NCI-H2081 treated with DMSO at 0.1 percent for 48 hours (cell line): ENCODE measurements at places on chromosomes 2 and 18.

GRCh38 chr18:52341608-52342381 lies 1.8 kb downstream of the DCC start:
- DNase-seq, result no peak

DNA sequence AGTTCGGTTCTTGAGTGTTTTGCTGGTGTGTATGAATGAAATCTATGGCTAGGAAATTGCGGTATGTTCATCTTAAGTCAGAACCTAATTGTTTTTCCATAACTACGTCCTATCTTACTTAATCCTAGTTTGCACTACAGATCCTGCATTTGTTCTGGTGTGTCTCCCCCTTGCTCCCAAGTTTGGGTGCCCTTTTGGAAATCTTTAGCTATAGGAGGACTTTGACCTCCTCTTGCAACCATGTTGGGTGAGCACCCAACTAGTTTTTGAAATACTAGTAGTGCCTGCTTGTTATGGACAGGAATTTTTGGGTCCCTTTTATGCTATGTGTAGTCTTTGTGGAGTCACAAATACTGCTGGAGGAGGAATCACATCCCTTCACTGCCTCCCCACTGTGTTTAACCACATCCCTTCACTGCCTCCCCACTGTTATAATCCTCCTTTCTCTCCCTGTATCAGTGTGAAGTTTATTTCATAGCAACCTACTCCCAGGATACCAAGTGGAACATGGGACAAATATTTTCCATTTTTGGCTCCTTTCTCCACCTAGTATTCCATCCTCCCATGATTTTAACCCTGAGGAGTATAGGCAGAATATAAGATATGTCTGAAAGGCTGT lies 26.3 kb upstream of the COBLL1 start:
- DNase-seq, result no peak

DNA sequence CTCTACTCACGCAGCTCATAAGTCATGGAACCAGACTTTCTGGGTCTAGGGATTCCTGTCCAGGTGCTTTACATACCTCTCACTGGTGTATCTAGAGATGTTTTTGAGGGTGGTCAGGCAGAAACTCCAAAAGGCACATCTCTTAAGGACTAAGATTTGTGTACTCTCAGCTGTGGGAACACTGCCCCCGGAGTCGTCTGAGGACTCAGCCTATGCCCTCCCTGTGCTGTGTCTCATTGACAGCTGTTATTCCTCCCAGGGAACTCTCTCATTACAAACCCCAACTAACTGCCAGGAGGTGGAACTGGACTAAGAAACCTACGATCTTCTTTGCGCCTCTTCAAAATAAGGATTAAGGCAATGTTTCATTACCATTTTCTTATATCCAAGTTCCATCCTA lies 293.9 kb upstream of the DLGAP1 start:
- no peak for DNase-seq

GRCh38 chr18:67347438-67347837 lies 169.1 kb downstream of the DSEL start:
- no peak for DNase-seq

DNA sequence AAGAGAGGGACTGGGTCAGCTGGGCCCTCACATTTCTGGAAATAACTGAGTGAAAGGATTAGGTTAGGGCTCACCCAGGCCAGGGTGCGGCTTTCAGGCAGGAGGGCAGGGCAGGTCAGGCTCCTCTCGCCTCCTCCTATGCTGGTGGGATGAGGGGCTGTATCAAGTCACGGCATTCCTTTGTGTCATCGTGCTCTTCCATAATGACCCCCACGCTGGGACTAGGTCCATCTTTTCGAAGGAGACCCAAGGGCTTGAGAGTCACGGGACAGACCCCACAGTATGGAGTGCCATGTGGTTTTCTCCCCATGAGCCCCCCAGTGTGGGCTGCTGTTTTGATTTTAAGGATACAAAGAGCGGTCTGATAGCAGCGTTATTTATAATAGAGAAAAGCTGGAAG lies 137.8 kb upstream of the COPS8 start:
- no peak for DNase-seq

- no peak for DNase-seq
These were observed 273.3 kb downstream of the GLI2 start for GRCh38 chr2:121008975-121009374.

- DNase-seq, result no peak
These were observed 15.7 kb upstream of the LYPD6 start for GRCh38 chr2:149314687-149315086.

DNA sequence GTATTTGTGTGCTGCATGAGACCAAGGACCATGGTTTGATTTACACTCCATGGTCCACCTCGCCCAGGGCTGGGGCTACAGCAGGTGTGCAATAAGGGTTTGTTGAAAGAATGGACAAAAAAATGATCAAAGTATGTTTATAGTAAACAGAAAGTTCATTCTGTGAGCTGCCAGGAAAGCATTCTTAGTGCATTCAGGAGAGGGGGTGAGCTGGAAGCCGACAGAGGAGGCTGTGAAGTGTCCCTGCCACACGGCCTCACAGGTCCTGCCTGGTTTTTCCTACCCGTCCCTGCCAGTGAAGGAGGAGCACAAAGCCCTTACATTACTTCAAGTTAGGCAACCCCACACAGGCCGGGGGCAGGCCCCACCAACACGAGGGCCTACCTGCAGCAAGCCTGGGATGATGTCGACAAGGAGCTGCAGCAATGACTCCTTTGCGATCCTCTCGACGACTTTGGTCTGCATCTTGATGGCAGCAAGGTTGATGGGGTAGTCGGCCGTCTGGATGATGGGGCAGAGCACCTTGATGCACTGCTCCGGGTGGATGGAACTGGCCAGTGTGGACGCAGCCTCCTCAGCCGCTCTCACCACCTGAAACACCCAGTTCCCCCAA lies 63.2 kb upstream of the TFCP2L1 start:
- no peak for DNase-seq

DNA sequence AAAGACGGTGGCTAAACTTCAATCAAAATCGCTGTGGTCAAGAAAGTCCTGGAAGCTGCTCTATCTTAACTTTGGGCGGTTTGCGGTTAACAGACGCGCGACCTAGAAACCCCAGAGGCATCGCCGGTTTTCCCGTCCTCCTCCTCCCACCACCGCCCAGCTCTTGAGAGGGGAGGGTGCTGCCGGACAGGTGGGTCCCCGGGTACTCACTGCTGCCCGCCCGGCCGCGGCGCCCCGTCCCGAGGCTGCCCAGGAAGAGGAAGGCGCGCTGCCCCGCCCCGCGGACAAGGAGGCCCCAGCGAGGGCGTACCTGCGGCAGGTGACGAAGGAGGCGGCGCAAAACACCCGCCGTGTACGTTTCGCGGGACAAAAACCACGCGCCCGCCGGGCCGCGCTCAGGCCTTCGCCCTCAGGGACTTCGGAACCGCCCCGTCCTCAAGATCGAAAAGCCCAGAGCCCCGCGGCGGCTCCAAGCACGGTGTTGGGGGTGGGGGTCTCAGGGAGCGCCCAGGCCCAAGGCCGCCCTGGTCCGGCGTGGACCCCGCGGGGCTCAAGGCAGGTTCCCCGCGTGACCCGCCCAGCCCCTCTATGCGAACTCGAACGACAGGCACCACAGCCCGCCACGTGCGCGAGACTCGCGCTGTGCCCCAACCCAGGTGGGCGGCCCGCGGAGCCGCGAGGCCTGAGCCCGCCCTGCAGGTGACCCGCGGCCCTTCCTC lies at the start of gene SH3YL1:
Gene SH3YL1 (minus strand): TSS at position 259 of the 719 bp plus-strand sequence. CDS start 48 bp downstream, at position 211.
- no peak for DNase-seq

DNA sequence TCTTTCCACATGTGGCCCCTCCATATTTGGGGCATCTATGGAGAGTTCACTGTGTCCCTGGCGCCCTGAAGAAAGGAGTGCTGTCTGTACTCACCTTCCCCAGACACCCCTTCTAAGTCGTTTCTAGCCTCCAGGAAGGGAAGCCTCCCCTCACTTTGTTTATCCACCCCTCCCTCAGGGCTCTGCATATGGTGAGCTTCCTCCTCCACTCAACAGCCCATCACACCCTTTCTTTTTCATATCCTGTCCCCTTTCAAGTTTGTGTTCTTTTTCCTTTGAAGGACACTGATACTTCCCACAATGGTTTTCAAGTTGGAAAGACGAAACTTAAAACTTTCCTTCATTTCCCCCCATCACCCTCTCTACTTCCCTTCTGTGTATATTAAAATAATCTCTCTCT lies 291.4 kb upstream of the POU3F3 start:
- DNase-seq, result no peak

- no peak for DNase-seq
These were observed 14.2 kb upstream of the SFXN5 start for GRCh38 chr2:73085691-73086090.

GRCh38 chr18:36496022-36496421 lies 198.5 kb downstream of the FHOD3 start:
- no peak for DNase-seq

- DNase-seq, result no peak
These were observed 1.0 kb upstream of the EFHD1 start for GRCh38 chr2:232632229-232632903.

- DNase-seq, result no peak
These were observed 23.7 kb downstream of the METTL4 start for GRCh38 chr18:2547477-2548087.

- no peak for DNase-seq
These were observed 32.6 kb upstream of the NPC1 start for GRCh38 chr18:23618862-23619387.

DNA sequence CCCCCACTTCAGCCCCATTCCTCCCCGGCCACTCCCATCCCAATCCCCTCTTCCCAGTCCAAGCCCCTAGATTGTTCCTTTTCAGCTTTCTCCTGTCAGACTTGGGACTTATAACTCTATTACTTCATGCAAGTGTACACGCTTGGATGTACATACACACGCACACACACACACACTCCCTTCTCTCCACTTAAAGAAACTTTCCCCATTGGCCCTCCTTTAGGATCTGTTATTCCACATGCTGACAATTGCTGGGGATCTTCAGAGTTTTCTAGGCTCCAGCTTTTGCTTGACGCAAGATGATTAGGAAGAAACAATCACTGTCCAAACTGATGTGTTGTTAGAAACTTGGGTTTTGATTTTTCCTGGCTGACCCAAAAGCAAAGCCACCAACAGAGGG lies 75.4 kb downstream of the CDK15 start:
- no peak for DNase-seq

GRCh38 chr2:218871345-218872302 lies 9.0 kb upstream of the WNT10A start:
- DNase-seq, result no peak

- DNase-seq, result no peak
These were observed 352.3 kb downstream of the PARD3B start for GRCh38 chr2:204897561-204897960.

GRCh38 chr18:4207383-4207985 lies 247.6 kb downstream of the DLGAP1 start:
- DNase-seq, result no peak

GRCh38 chr2:164599954-164600589 lies 21.2 kb downstream of the GRB14 start:
- DNase-seq, result peak; percentile 17

DNA sequence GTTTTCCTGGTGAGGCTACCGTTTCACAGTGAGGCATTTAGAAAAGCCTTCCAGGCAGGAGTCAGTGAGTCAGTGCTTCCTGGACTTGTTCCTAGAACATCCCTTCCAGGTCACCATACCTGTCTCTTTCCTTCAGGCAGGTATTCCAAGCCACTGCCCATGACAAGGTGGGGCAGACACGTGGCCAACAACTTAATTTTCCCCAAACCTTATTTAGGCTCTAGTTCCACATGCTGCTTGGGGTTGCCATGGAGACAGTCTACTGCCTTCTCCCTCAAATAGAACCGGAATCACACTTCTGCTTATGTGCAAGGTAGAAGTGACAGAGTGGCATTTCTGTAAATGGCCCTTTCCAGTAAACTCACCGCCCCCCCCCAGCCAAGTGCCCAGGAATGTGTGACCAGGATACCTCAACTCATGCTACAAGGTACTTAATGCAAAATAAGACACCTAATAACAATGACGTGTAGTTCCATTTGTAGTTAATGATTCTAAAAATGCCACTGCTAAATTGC lies 258.3 kb downstream of the PRKCE start:
- no peak for DNase-seq

- DNase-seq, result no peak
These were observed 274.7 kb upstream of the HNMT start for GRCh38 chr2:137689549-137689948.

DNA sequence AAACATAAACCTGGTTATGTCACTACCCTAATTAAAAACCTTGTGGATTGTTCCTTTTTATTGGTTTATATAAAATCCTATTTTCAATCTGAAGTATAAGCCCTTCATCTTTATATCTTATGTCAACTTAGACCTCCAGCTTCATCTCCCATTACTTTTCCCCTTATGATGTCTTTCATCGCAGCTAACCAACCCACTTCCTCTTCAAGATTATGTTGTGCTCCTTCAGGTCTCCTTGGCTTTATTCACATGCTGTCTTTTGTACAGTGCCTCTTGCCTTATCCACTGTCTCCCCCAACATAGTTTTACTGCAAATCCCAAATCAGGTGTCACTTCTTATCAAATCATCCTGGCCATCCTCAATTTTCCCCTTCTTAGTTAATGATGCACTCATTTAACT lies 25.9 kb downstream of the MBD5 start:
- no peak for DNase-seq

DNA sequence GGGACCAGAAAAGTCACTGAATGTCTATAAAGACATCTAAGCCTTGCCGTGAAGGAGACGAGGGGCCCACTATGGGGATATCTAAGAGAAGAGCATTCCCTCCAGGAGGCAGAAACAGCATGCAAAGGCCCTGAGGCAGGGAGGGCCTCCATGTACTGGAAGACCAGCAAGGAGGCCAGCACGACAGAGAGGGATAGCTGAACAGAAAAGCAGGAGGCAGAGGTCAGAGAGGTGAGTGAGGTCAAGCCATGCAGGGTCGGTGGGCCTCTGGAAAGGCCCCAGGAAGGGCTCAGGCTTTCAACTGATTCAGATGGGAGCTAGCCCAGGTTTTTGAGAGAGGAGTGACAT lies 5.7 kb downstream of the TRABD2A start:
- DNase-seq, result no peak
